ENCODE measurements at places on chromosomes 1 and 21. TPM values are rescaled to one million over a fixed set of nuclear protein-coding genes. Genes with fewer than 3 reads are reported as not detected.

GRCh38 chr1:19053486-19053885, 97.0 kb upstream of the IFFO2 start:
- no peak for DNase-seq

- DNase-seq: peak; percentile 41
Observed at GRCh38 chr1:32255072-32256071, 4.3 kb downstream of the LCK start.

DNA sequence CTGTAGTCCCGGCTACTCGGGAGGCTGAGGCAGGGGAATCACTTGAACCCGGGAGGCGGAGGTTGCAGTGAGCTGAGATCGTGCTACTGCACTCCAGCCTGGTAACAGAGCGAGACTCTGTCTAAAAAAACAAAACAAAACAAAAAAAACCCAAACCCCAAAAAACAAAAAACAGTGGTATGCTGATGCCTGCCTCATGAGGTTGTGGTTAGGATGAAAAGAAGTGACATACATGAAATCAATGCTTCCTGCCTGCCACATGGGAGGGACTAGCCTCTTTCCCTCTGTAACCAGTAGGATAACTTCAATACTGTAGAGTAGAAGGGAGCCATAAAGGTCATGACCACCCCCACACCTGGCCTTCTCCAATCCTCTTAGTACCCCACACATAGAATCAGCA, 55.2 kb downstream of the TENT5C start:
- DNase-seq: peak; percentile 54

DNA sequence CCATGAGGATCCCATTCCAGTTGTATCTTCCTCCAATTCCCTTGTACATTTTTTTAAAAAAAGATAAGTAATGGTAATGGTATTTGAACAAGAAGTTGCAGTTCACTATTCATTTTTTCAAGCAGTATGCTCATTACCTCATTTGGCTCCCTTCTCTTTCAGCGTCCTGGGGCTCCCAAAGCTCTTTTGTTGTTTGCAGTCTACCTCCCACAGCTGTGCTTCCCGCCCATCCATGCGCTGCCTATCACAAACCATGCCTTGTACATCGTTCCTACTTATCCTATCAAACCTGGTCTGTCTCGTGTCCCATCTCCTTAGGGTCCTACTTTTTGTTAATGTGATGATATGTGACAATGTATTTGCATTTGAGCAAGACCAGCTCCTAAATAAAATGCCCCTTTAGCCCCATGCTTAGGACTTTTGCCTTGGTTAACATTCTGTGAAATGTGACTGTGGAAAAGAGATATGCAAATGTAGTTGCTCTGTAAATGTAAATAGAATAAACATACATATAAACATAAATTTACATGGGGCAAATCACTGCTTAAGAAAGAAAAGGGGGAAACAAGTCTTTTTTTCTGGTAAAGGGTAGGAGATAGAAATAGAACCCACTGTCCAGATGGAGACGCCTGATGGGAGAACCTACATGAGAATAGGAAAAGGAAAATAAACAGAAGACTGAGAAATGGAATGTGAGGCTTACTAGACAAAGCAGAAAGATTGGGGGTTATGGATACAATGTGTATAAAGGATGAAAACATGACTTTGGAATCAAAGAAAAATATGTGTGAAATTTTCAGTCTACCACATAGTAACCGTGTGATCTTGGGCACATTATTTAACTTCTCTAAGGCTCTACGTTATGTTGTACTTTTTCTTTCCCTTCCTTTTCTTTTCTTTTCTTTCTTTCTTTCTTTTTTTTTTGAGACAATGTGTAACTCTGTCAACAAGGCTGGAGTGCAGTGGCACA, 59.8 kb upstream of the PLXNA2 start:
- no peak for DNase-seq

FOXE3 gene
- not detected for total RNA-seq

ETV3L gene
- total RNA-seq: not detected
